Fibroblast of pulmonary artery (primary cell): ENCODE measurements at places on chromosomes 4 and X.

GRCh38 chrX:40152741-40153344 is 55.1 kb upstream of the BCOR start:
- no peak for DNase-seq

- DNase-seq = peak; percentile 26
Measured at GRCh38 chrX:115588179-115588578, 27.2 kb downstream of the PLS3 start.

- no peak for DNase-seq
Measured at GRCh38 chr4:69775321-69775867, 15.0 kb upstream of the SULT1B1 start.

GRCh38 chr4:47498899-47499298 is 13.8 kb downstream of the ATP10D start:
- DNase-seq = no peak

DNA sequence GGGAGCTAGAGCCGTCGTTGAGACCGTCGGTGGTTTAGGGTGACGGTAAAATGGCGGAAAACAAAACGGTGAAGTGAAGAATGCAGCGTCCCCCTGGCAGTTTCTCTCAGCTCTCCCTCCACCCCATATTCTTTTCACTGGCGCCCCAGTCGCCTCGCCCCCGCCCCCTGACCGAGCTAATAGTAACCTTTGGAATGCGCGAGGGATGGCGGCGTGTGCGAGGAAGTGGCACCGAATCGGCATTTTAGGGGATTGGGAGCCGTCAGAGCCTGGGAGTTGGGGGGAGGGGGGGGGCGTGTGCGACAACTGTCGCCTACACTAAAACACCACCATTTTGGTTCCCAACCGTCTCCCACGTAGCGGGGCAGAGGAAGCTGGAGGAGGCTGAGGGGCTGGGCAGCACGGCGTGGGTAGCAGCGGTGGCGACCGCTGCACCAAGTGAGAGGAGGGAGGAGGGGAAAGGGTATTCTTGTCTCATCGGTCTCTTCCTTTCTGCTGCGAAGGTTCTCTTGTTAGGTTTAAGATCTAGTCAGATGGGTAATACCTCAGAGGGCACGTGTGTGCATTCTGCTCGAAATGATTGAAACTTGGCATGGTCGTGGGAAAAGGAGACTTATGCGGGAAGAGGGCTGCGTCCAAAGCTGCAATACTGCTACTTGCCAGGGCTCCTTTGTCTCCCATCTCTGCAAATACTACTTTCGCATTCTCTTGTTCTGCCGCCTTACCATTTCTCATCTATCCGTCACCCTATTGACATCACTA is 840 bp downstream of the ZNF711 start:
- peak; percentile 20 for DNase-seq

DNA sequence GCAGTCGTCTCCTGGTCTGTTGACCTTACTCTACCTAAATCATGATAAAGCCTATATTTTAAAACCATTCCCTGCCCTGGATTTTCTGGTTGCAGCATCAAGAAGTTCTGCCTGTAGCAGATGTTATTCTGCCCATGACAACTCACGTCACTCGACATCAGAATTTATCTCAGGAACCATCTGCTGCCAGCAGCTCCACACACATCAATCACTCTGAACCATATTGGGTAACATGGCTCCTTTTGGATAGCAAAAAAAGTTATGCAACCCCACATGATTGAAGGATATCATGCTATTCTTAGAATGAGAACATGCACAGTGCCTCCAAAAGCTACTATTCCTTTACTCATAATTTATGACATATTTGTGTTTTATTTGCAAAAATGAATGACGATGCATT is 341.4 kb downstream of the DHRSX start:
- DNase-seq = no peak

DNA sequence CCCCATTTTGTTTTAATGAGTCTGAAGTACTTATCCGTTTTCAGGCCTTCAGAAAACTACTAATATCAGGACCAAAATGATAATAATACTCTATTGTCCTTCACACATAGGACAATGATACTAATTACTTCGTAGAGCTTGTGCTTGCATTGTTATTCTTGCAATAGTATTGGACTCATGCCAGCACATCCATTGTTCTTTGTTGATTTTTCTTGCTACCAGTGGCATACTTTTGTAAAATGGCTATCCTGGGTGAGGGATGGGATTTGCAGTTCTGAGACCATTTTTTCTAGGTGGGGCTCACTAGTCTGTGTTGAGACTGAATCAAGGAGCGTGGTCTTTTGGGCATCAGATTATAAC is 195.3 kb downstream of the MAML3 start:
- DNase-seq = peak; percentile 75

- no peak for DNase-seq
Measured at GRCh38 chr4:25588206-25588605, 67.4 kb upstream of the SLC34A2 start.

DNA sequence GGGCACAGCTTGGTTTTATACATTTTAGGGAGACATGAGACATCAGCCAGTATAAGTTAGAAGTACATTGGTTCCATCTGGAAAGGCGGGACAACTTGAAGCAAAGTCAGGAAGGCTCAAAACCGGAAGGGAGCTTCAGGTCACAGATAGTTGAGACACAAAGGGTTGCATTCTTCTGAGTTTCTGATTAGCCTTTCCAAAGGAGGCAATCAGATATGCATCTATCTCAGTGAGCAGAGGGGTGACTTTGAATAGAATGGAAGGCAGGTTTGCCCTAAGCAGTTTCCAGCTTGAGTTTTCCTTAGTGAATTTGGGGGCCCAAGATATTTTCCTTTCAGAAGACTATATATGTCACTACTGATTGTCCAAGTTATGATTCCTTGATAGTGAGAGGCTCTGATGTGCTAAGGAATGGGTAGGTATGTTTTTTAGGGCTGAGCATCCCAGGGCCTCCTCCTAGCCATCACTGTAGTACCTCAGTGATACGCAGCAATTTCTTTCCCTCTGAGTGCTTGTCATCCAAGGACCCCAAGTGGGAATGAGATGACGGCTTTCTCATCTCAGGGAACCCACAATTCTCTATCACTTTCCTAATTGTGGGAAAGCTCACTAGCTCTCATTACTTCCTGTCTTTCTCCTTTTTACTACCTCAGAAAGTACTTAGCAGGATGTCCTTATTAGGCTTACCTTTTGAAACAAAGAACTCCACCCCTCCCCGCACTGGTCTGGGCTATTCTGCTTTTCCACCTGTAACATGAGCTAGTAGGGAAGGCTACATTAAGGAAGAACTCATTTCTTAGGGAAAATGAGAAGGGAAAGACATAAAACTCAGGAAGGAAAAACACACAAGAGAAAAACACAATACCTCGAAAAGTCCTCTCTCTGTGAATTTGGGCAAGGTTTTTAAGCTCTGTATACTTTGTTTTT is 632.7 kb downstream of the RAPGEF2 start:
- DNase-seq = no peak

GRCh38 chrX:11464836-11465463 is 171.7 kb downstream of the AMELX start:
- no peak for DNase-seq

GRCh38 chrX:70117738-70118137 is 15.5 kb upstream of the IGBP1 start:
- DNase-seq = no peak

DNA sequence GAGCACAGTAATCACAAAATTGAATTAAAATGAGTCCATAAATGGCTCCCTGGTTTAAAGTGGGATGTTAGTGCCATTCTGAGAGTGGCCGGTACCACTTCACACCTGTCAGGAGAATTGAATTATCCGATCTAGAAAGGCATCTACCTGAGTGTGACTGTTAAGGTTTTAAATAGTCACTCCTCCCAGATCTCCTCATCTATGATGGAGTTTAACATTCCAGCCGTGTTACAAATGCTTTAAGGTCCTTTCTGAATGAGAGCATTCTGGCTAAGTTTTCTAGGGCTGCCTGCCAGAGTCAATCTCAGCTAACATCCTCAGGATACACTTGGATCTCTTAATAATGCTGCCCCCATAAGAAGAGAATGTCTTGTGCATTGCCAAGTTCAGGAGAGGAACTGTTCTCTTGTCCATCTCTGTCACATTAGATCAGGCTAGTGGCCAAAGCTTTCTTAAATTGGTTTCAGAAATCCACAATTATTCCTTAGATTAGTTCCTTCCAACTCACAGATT is 231.1 kb downstream of the SLC39A8 start:
- no peak for DNase-seq

GRCh38 chrX:39117101-39117500 is 315.8 kb downstream of the MID1IP1 start:
- DNase-seq = no peak

DNA sequence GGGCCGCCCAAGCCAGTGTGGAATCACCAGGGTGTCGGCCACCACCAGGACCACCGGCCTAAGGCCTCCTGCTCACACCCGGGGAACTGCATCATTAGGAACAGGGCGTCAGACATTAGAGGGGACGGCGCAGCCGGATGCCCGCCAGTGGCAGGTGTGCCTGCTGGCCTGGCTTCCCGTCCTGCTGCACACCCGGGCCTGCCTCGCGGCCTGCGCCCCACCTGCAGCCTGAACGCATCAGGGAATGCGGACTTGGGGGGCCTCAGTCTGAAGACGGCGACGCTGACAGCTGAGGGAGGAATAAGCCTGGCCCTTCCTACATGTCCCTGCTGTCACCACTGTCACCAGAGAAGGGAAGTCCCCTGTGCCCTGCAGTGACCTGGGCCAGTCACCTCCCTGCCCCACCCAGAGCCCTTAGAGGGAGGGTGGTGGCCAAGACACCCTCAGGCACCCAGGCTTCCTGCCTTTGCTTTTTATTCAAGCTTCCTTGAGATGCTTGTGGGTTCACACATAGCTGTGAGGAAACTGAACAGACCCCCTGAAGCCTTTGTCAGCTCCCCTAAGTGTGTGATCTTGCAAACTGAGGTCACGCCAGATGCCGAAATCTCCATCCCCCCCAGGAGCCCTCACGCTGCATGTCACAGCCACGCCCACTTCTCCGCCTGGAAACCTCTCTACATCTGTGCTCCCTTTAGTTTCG is 3.2 kb downstream of the DGKQ start:
- DNase-seq = no peak

DNA sequence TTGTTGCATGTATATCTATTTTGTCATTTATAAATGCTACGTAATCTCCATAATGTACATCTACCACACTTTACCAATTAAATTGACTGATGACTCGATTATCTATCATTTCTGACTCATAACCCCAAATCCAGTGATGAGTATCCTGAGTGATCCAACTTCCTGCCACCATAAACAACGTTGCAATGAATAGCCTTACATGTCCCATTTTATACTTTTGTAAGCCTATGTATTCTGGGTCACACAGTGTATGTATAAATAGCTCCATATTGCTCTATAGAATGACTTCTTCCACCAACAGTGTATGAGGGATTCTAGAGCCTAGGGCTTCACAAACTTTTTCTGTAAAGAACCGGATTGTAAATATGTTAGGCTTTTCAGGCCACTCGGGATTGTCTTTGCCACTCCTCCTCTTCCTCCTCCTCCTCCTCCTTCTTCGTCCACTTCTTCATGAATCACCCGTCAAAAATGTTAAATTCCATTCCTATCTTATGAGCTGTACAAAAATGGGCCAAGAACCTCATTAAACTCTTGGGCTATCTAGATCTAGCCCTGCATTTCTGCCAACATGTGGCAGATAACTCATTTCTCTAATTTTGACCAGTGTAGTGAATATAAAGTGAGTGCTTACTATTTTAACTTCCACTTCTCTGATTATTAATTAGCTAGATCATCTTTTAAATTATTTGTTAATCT is 672.2 kb upstream of the AMOT start:
- DNase-seq = peak; percentile 74

DNA sequence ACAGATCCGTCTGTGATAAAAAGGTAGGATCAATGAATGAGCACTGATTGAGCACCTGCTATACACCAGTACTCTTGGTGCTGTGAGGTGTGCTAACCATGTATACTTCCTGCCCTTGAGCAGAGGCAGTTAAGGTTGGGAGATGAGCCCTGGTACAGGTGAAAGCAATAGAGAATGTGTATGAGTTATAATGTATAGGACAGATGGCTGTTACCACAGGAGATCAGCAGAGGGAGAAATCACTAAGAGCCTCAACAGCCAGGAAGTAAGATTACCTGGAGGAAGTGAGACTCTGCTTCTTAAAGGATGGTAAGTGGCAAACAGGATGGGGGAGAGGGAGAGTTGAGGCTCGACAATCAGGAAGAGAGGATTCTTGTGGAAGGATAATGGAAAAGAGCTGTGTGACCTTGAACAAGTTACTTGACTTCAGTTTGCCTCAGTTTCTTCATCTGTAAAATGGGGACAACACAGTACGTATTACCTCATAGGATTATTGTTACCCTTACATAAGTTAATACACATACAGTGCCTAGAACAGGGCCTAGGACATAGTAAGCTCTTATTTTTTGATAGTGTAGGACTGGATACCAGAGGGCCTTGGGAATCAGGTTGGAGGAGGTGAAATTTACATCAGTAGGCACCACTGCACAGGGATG is 9.1 kb downstream of the CXCR3 start:
- DNase-seq = no peak

GRCh38 chrX:39729981-39730661 is 367.6 kb downstream of the BCOR start:
- no peak for DNase-seq

GRCh38 chr4:151917145-151917734 is 156.4 kb upstream of the GATB start:
- DNase-seq = no peak

DNA sequence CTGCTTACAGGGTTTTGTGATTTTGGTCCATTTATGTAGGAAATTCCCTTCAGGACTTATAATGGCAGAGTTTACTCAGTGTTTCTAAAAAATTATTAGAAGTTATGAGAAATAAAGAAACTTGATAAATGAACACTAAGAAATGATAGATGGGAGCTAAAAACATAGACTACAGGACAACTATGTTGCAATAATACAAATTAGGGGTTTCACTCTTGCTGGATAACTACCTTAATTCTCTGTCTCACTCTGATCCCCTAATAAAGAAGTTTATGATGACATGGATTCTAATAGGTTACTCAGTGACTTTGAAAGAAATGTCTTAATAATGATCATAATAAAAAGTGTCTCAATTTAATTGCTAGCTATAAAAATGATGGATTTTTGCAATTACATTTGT is 23.3 kb upstream of the BBS12 start:
- DNase-seq = no peak

GRCh38 chr4:42646999-42647541 is 9.8 kb downstream of the ATP8A1 start:
- DNase-seq = no peak

- DNase-seq = peak; percentile 29
Measured at GRCh38 chr4:86050496-86050895, 309.4 kb downstream of the MAPK10 start.

- peak; percentile 46 for DNase-seq
Measured at GRCh38 chr4:82988323-82988832, 22.2 kb downstream of the LIN54 start.
